ENCODE measurements at places on chromosomes 3 and 15.

DNA sequence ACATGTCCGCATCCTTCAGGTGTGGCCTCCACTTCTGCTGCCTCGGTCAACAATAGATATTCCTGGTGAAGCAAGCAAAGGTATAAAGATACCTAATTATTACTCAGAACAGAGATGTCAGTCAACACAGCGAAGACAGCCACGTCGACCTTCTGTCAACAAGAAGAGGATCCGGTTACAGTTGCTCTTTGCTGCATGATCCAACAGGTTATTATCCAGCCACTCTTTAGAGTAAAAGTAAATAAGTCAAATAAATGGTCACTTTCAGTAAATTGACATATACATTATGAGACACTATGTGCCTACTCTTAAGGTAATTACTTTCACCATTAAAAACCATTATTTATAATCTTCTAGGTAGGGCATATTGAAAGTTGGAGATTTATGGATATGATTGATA lies 356.8 kb upstream of the ATP11B start:
- DNase-seq: peak; percentile 91

DNA sequence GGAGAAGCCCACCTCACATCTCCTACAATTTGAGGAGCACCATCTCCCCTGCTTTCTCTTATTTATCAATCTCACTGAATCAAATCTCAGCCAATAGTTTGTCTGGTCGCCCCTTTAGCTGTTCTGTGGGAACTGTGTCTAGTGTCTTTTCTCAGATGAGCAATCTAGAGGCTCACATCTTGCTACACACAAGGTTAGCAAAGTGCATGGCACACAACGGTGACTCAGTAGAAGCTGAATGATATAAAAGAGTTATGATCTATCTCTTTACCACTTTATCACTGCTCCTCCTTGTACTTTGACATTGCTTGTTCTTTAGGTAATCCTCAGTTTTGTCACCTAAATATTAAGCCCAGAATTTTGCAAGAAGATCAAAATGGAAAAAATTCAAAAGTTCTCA lies 16.8 kb upstream of the COLQ start:
- DNase-seq: no peak

DNA sequence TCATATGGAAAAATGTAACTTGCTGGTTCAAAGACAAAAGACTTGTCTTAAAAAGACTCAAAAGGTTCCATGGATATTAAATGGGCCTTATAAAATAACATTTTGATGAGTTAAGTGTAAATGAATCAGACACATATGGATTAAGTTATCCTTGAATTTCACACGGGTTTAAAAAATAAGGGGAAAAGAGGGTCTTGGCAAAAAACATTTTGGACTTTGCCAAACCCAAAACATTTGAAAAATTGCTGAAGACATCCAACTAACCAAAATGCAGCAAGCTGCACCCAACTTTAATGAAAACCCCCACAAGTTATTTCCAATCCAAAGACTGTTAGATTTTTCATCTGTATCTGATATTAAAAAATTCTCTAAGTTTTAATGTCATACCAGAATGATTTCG lies 200.7 kb downstream of the MEIS2 start:
- DNase-seq: no peak

GRCh38 chr3:8548502-8549275 lies 47.1 kb downstream of the LMCD1 start:
- no peak for DNase-seq

GRCh38 chr3:102410616-102411015 lies 24.2 kb upstream of the ZPLD1 start:
- no peak for DNase-seq

GRCh38 chr3:97579365-97579764 lies 185.2 kb upstream of the ARL6 start:
- DNase-seq: peak; percentile 92

DNA sequence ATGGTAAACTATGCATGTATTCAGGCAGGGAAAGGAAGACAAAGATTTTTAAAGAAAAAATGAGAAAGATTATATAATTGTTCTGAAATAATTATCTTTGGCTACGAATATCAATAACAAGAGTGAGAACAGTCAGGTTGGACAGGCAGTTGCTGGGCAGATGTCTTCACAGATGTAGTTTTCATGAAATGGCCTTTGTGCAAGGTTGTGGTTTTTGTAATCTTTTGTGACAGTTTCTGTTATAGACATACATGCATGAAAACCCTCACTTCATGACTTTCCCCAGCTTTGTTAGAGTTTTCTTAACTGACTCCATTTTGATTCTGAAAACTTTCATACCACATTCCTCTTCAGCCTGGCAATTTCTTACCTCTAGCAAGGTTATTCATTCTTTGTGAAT lies 34.9 kb upstream of the SLC25A36 start:
- no peak for DNase-seq

DNA sequence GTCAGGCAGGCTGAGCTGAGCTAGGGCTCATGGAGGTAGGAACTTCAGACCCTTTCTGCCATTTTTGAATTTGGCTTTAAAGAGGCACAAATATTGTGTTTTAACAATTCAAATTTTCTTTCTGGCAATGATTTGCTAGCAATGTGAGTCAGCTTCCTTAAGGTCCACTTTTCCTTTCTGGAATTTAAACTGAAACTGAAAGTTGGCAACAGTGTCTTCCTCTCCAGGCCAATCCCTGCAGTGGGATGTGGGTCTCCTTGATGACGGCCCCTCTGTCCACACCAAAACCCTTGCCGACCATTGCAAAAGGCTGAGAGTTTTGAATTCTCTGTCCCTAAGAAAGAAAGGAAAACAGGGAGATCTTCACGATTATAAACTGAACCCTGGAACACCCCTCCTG lies 27.1 kb downstream of the RPSA start:
- no peak for DNase-seq

GRCh38 chr15:69704700-69705099 lies 252.1 kb downstream of the RPLP1 start:
- no peak for DNase-seq

DNA sequence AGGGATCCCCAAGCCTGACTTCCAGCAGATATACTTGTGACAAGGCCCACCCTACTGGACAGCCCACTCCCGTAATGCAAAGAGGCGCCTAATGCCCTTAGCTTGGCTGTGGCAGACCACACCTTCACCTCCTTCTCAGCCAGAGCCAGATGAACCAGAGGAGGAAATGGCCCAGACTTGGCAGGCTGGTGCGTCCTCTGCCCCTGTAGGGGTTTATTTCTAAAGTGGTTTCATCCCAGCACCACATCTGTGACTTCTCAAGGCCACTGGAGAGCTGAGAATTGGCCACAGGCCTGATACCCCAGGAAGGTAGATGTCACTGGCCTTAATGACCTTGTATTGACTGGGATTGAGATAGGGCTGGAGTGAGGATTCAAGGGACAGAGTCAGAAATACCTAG lies 29.5 kb downstream of the BOC start:
- no peak for DNase-seq

GRCh38 chr3:53646723-53647122 lies 152.3 kb downstream of the CACNA1D start:
- no peak for DNase-seq

- no peak for DNase-seq
Observed at GRCh38 chr15:64653757-64654156, 121.6 kb downstream of the RBPMS2 start.

DNA sequence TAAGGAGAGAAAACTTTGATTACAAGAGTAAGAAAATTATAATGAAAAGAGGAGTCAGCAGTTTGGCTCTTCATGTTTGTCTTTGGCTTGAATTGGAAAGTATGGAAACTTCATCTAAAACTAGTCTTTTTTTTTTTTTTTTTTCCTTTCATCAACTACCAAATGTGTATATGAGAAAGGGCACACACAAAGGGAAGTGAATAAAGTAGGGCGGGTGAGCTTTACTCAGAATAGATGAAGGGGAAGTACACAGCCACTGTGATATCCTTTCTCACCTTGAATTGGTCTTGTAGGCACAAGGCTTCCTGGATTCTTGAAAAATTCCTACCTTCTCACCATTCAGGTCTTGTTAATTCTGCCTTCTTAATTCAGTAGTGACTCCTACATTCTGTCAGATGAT lies 652.3 kb upstream of the KCNMB2 start:
- DNase-seq: no peak

DNA sequence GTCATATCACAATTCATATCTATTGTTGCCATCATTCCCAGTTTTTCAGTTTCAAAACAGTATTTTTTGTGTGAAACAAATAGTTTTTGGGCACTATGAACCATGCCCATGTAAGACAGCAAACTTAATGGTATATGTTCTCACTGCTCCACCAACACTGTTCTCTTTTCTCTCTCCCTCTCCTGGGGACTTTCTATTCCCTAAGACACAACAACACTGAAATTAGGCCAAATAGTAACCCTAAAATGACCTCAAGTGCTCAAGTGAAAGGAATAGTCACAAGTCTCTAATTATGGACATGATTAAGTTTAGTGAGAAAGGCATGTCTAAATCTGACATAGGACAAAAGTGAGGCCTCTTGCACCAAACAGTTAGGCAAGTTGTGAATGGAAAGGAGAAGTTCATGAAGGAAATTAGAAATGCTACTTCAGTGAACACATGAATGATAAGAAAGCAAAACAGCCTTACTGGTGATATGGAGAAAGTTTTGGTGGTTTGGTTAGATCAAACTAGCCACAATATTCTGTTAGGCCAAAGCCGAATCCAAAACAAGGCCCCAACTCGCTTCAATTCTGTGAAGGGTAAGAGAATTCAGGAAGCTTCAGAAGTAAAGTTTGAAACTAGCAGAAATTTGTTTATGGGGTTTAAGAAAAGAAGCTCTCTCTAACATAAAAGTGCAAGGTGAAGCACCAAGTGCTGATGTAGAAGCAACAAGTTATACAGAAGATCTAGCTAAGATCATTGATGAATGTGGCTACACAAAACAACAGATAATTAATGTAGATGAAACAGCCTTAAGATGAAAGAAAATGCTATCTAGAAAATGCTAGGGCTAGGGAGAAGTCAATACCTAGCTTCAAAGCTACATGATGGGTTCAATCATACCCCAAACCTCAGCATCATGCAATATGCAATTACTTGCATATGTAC lies 104.2 kb downstream of the CBLB start:
- DNase-seq: no peak

- no peak for DNase-seq
Observed at GRCh38 chr15:70387993-70388392, 290.3 kb upstream of the TLE3 start.

DNA sequence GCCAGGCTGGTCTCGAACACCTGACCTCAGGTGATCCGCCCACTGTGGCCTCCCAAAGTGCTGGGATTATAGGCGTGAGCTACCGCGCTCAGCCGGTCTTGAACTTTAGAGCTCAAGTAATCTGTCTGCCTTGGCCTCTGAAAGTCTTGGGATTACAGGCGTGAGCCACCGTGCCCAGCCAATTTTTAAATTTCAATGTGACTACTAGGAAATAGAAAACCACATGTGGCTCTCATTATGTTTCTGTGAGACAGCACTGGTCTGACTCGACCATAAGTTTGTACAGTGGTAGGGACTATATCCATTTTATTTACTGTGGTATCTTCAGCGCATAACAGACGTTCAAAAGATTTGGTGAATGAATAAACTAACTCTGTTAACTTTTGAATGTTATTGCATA lies 9.1 kb downstream of the ZFAND6 start:
- DNase-seq: no peak

- DNase-seq: no peak
Observed at GRCh38 chr15:72540606-72541237, 66.6 kb downstream of the ARIH1 start.

- no peak for DNase-seq
Observed at GRCh38 chr3:72969766-72970165, 26.8 kb upstream of the PPP4R2 start.

DNA sequence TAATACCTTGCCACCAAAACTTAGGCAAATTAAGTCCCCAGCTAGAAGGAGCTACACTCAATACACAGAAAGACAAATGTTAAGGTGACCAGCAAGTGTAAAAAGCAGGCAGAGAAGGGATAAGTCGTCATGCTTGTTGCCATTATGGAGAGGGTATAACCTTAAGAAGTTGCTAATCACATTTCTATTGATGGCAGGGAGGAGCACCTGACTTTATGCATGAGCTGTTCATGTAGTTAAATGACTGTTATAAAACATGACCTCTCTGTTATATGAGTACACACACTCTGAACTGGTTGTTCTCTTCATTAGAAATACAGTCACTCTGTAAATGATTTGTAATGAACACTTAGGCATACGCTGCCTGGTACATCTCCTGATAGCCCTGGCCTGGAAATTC lies 6.6 kb upstream of the CCNL1 start:
- DNase-seq: no peak

- DNase-seq: no peak
Observed at GRCh38 chr3:180073561-180073960, 36.8 kb upstream of the PEX5L start.

GRCh38 chr3:58051196-58051595 lies 43.0 kb downstream of the FLNB start:
- DNase-seq: no peak

- no peak for DNase-seq
Observed at GRCh38 chr3:88005066-88005465, 53.7 kb downstream of the CGGBP1 start.

- DNase-seq: no peak
Observed at GRCh38 chr3:196673632-196674031, 34.1 kb downstream of the NRROS start.

- DNase-seq: no peak
Observed at GRCh38 chr15:34436126-34436955, 1.3 kb downstream of the GOLGA8A start.

DNA sequence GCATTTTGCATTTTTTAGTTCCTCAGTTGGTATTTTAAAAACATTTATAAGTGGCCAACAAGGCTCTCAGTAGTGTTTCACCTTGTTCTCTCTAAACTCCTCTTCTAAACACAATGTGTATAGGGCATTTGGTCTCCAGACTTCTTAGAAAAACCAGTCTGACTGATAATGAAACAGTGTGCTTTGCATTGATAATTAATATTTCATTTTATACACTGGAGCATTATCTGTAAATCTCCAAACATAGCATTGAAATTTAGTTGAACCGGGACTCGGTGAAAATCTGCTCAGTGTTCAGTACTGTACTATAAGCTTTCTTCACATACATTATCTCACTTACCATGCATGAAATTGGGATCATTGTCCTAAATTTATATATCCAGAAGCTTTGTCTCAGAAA lies 53.6 kb downstream of the SETD5 start:
- no peak for DNase-seq

- no peak for DNase-seq
Observed at GRCh38 chr3:71989165-71989564, 204.2 kb upstream of the PROK2 start.

- DNase-seq: no peak
Observed at GRCh38 chr15:66963710-66964109, 101.7 kb upstream of the SMAD3 start.

- no peak for DNase-seq
Observed at GRCh38 chr15:101162701-101163483, 89.0 kb downstream of the CHSY1 start.

- no peak for DNase-seq
Observed at GRCh38 chr3:124860599-124860998, 26.6 kb downstream of the ITGB5 start.

- DNase-seq: no peak
Observed at GRCh38 chr15:25436707-25437106, 2.1 kb downstream of the UBE3A start.

DNA sequence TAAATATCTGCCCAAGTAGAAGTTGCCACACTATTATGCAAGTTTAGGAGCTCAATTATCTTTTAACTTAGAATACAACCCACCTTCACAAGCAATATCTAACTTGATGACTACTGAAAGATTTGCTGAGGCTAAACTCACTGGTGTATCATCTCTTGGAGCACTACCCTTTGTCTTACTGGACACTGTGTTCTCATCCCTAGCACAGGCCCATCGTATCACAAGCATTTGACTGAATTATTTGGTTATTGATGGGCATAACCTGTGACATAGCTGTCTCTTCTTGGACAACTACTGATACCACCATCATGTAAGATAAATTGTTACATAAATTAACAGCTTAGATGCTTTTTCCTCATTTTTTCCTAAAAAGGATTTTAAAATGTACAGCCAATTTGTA lies 216.2 kb upstream of the THBS1 start:
- DNase-seq: no peak
